ENCODE measurements at places on chromosomes 12 and 14.
A peak's percentile ranks its signal among the peaks of the same experiment; 100 is the strongest.

- no peak for DNase-seq
Observed at GRCh38 chr12:45915405-45915804, 75.0 kb downstream of the SCAF11 start.

DNA sequence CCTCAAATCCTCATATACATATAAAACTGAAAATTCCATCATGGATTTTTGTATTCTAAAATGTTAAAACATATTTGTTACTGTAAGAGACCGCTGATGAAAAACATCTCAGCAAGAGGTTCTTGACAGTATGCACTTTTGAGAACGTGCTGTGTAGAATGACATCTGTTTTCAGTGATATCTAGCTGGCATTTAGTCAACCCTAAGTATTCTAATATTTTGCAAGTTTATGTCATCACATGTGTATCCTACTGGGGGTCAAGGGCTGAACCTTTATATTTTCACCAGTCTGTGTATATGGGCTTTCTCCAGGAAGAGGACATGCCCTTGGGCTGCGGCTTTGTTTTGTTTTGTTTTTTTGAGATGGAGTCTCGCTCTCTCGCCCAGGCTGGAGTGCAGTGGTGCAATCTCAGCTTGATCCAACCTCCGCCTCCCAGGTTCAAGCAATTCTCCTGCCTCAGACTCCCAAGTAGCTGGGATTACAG lies 22.0 kb upstream of the YARS2 start:
- no peak for DNase-seq

DNA sequence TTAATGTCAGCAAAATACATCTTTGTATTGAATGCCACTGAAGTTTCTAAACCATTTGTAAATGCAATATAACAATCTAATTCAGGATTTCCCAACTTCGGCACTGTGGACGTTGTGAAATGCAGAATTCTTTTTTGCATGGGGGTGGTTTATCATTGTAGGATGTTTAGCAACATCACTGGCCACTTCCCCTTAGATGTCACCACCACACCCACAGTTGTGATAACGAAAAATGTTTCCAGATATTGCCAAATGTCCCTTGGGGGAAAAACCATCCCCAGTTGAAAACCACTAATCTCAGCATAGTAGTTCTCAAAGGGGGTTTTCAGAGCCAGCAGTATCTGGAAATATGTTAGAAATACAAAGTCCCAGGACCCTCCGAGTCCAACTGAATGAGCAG lies 203.3 kb downstream of the NAV3 start:
- no peak for DNase-seq

GRCh38 chr12:569091-569676 lies 94.1 kb downstream of the NINJ2 start:
- no peak for DNase-seq

DNA sequence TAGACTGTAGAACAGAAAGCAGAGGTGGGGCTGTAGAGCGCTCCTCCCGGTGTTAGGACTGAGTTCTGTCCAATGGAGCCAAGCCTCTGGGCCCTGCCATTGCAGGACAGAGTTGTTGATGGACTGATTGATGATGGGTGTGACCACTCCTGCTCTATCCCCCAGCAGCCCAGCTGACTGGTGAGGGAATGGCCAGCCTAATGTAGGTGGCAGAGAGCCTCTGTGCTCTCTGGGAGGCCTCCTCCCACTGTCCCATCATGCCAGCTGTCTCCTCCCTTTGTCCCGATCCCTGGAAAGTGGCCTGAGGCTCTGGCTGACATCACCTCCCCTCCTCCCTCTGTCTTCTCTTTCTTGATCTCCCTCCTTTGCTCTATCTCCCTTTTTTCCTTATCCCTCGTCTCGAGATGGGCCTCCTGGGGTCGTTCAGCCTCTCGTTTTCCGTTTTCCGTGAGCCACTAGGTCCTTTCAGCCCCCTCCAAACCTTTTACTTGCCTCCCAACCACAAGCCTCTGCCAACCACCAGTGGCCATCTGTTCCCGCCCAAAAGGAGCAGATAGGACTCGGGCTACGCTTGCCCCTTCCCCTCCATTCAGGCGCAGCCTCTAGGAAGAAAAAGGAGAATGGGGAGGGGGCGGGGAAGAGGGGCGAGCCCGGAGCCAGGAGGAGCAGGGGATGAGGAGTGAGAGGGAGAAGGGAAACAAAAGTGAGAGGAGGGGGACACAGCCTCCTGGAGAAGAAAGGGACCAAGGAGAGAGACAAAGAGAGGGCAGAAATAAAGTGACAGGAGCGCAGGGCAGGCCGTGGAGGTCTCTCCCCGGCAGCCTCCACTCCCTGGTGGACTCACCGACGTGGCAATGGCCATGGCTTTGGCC lies 572 bp downstream of the EFS start:
- no peak for DNase-seq

DNA sequence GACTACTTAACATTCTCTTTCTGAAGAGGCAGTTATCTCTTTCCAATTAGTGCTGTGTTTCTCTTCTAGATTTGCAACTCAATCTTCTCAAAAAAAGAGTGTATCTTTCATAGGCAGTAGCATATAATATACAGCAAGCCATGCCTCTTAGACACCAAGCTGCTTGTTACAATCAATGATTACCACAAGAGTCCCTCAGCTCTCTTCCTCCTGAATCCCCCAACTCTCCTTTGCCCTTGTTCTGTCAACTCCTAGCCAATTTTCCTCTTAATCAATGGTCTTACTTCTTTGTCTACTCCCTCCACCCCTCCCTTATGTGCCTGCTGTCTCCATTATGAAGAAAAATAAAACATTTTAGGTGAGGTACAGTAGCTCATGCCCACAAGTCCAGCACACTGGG lies 2.6 kb downstream of the TMTC1 start:
- DNase-seq: no peak

GRCh38 chr12:52086944-52087835 lies 7.7 kb downstream of the SMIM41 start:
- DNase-seq: peak; percentile 23

GRCh38 chr14:77108753-77109152 lies 10.7 kb downstream of the CIPC start:
- no peak for DNase-seq

- DNase-seq: no peak
Observed at GRCh38 chr14:77590845-77591485, 25.5 kb downstream of the SPTLC2 start.

GRCh38 chr12:82728710-82729109 lies 42.0 kb downstream of the TMTC2 start:
- DNase-seq: no peak

DNA sequence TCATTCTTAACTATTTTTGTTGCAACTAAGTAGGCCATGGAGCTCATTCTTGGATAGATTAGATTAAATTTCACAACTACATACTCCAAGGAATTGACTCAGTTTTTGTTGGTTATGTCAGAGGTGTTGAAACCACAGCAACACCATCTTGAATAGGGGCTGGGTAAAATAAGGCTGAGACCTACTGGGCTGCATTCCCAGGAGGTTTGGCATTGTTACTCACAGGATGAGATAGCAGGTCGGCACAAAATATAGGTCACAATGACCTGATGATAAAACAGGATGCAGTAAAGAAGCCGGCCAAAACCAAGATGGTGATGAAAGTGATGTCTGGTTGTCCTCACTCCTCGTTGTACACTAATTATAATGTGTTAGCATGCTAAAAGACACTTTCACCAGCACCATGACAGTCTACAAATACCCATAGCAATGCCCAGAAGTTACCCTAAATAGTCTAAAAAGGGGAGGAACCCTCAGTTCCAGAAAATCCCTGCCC lies 20.9 kb downstream of the DMAC2L start:
- DNase-seq: no peak

- DNase-seq: no peak
Observed at GRCh38 chr14:101711041-101711856, 50.3 kb upstream of the PPP2R5C start.

GRCh38 chr14:85534458-85535293 lies 4.7 kb downstream of the FLRT2 start:
- DNase-seq: no peak

DNA sequence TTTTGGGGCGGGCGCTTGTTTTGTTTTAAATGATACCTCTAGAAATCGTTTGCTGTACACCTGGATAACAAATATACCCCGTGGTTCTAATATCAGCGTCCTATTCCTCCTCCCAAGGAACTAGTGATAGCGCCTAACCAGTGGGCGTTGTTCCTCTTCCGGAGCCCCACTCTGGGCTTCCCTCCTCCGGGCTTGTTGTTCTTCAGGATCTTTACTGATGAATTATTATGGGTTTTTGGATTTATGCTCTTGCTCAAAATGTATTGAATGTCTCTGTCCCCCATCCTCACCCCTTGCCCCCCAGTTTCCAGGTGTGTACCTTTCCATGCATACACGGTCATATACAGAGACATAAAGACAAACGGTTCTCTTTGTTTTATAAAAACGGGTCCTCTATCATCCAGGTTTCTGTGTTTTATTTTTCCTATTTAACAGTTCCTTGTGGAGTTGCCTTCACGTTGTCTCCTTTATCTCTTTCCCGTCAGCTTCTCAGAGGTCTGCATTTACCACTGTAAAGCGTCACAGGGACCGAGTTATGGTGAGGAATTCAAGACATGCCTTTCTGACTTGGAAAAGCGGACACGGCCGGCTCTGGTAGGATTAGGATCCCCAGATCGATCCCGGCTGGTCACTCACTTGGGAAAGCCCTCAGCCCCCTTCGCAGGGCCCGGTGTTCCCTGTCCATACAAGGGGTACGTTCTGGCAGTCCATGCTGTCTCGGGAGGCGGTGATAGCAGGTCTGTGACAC lies 655 bp upstream of the PLEKHG3 start:
- DNase-seq: no peak

- DNase-seq: no peak
Observed at GRCh38 chr12:114689075-114689994, 5.4 kb upstream of the TBX3 start.

DNA sequence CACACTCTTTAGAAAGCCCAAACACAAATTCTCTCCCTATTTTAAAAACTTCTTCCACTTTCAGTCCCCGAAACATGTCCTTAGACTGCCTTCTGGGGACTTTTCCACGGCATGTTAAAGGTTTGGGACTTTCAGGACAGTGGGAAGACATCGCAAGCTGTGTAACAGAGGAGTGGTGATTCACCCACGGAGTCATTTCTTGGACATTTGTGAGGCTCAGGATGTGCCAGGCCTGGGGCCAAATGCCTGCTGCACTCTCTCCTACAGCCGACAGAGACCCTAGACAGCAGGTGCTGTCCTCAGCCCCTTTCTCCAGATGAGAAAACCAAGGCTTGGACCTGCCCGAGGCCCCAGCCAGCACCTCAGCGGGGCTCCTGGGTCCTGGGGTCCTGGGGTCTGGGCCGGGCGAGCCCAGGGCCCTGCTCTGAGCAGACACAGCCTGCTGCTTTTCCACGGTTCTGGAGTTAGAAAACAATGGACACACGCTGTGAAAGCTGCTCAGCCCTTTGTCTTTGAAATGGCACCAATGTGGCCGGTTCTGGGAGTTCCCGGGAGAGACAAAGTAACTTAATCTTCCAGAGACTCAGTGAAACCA lies 370.2 kb upstream of the SFSWAP start:
- no peak for DNase-seq

- DNase-seq: peak; percentile 56
Observed at GRCh38 chr14:106883218-106883692, 1356.9 kb downstream of the TMEM121 start.

GRCh38 chr14:72503696-72504368 lies 390.1 kb downstream of the DPF3 start:
- no peak for DNase-seq

DNA sequence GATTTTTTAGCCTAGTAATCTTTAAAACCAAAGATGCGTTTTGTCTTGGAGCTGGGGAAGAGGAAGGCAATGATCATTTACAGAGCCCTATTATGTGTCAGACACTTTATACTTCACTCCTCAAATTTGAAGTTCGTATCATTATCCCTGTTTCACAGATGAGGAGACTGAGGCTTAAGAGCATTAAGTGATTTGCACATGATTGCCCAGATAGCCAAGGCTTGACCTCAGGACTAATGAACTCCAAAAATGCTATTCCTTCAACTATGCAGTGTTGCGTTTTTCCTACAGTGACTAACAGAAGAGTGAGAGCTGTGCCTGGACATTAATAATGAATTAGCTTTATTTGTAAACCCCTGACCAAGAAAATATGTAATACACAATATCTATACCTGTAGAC lies 136.8 kb upstream of the EEA1 start:
- no peak for DNase-seq

- DNase-seq: no peak
Observed at GRCh38 chr14:89881839-89882238, 72.7 kb downstream of the EFCAB11 start.

- no peak for DNase-seq
Observed at GRCh38 chr12:103011974-103012763, 54.7 kb downstream of the ASCL1 start.

DNA sequence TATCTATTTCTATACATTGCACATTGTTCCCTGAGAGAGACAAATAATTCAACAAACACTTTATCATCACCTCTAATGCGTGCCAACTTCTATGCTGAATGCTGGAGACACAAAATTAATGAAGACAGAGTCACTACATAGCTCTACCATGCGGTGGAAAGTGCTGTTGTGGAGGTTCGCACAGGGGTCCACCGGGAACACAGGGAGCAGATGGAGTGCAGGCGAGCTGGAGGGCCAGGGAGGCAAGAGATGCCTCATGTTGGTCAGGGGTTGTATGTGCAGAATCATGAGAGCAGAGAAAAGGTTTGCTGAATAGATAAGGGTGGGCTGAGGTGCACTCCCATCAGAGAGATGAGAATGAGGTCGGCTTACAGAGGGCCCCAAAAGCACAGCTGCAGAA lies 25.2 kb downstream of the FAM234B start:
- DNase-seq: no peak

DNA sequence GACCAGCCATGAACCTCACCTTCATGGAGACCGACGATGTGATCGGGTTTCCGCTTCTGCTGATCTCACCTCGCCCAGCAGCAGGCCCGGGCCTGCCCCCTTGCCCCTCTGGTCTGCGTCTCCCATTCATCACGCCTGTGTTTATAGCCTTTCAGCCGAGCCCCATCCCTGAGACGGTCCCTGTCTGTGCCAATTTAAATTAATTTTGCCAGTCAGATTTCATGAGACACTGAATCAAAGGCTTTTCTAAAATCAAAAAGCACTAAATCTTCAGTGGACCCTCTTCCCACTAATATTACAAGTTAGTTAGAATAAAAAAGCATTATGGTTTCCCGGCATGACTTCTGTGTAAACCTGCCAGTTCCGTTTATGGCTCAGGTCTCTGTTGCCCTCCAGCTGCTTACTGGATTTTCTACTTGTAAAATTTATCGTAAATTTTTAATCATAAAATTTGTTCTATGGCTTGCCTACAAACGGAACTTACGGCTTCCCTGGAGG lies 155.9 kb downstream of the ESRRB start:
- DNase-seq: no peak

DNA sequence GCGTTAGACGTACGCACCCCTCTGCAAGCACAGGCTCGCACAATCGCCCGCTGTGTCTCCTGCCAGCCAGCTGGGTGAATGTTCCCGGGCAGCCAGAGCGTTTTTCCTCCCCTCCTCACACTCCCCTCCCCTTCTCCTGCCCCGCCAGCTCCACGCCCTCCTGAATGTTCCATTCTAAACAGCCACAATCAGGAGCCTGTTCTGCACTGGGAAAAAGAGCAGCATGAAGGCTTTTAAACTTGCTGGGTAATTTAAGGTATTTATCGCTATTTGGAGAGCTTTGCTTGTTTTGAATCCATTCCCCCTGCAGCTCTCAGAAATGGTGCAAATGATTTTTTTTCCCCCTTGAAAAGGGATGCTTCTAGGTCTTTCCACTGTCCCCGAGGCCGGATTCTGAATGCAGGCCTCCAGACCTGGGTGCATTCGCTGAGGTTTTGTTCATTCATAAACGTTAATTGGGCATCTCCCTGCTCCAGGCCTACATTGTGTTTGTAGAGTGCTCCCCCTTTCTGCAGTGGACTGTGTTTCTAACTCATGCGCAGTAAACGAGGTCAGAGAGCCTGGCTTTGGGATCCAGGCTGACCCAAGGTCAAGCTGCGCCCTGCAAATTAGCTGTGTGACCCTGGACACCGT lies 212.5 kb downstream of the CHST11 start:
- no peak for DNase-seq

GRCh38 chr14:89351221-89351515 lies 65.9 kb downstream of the FOXN3 start:
- no peak for DNase-seq

Measured in activated T-cell treated with anti-CD3 and anti-CD28 coated beads, Interleukin-2, amount 50 U/mL, for 24 hours (primary cell).